ENCODE measurements at places on chromosomes 7 and 10.

- DNase-seq, result no peak
Observed at GRCh38 chr10:351770-352334, 216.6 kb downstream of the ZMYND11 start.

GRCh38 chr10:79444199-79445119, 965 bp downstream of the ZCCHC24 start:
- DNase-seq, result peak; percentile 75

GRCh38 chr10:3828404-3829155, 43.6 kb upstream of the KLF6 start:
- DNase-seq, result peak; percentile 83

- DNase-seq, result peak; percentile 1
Observed at GRCh38 chr10:115572740-115573455, 479.7 kb downstream of the ATRNL1 start.

DNA sequence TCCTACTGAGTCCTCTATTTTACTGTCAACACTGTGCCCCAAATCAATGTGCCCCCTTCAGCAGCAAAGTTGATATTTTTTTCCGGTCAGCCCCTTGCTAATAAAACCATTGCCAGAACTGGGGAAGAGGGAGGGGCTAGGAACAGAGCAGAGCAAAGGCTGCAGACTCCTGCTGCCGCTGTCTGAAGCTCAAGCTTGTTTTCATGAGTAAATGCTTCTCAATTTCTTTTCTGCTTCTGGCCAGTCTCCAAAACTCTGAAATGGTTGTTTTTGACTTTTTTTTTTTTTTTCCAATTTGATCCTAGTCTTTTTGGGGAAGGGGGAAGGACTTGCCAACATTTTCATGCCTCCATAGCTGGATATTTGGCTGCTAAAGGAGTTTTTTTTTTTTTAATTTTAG, 26.7 kb upstream of the PROSER2 start:
- no peak for DNase-seq

GRCh38 chr7:81031243-81031642, 112.4 kb upstream of the SEMA3C start:
- peak; percentile 6 for DNase-seq

DNA sequence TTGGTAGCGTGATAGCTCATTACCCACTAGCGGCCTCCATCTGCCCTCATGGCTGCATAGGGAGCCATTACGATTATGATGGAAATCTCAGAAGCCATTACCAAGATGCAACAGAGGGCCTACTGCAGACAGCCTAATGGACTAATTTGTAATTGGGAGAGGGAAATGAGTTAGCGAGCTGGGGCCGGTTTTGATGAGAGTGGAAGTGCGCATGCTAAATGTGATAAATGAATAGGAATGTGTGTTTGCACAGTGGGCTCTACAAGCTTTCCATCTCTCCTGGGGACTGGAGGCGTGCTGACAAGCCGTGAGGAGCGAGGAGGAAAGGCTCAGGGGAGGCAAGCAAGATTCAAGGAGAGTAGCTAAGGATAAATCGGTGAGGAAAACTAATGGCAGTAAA, 644.5 kb upstream of the GALNT17 start:
- DNase-seq, result no peak

DNA sequence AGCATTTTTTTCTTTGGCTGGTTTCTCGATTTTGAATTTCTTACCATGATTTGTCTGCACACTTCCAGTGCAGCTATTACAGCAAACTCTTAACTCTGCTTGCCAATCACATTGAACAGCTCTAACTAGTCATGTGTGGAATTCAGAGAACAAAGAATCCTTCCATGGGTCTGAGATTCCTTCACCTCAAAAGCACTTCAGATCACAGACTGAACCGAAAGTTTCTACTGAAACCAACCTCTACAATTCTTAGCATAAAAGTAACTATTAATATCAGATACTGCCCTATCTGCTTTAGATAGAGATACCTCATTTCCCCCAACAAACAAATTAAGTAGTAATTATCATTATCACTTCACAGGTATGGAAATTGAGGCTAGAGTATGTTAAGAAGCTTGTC, 56.5 kb upstream of the SP4 start:
- DNase-seq, result no peak

DNA sequence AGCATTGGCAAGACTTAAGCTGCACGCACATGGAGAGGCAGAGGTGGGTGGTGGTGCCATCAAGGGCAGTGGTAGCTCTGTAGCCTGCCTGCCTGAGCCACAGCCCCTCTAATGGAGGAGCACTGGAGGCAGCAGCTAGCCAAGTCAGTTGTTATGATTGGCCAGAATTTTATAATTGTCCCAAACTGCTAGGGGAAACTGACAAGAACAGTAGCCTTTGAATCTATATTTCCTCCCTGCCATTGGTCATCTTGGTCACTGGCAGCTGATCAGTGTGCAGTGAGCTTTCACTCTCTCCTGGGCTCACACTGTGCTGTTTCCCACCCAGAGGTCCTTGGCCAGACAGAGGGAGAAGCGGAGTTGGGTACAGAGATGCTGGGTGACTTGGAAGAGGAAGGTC, 9.6 kb upstream of the ZNF783 start:
- DNase-seq, result no peak

DNA sequence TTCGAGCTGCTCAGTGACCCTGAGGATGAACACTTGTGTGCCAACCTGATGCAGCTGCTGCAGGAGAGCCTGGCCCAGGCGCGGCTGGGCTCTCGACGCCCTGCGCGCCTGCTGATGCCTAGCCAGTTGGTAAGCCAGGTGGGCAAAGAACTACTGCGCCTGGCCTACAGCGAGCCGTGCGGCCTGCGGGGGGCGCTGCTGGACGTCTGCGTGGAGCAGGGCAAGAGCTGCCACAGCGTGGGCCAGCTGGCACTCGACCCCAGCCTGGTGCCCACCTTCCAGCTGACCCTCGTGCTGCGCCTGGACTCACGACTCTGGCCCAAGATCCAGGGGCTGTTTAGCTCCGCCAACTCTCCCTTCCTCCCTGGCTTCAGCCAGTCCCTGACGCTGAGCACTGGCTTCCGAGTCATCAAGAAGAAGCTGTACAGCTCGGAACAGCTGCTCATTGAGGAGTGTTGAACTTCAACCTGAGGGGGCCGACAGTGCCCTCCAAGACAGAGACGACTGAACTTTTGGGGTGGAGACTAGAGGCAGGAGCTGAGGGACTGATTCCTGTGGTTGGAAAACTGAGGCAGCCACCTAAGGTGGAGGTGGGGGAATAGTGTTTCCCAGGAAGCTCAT, 1.1 kb downstream of the DDIT4 start:
- peak; percentile 56 for DNase-seq

DNA sequence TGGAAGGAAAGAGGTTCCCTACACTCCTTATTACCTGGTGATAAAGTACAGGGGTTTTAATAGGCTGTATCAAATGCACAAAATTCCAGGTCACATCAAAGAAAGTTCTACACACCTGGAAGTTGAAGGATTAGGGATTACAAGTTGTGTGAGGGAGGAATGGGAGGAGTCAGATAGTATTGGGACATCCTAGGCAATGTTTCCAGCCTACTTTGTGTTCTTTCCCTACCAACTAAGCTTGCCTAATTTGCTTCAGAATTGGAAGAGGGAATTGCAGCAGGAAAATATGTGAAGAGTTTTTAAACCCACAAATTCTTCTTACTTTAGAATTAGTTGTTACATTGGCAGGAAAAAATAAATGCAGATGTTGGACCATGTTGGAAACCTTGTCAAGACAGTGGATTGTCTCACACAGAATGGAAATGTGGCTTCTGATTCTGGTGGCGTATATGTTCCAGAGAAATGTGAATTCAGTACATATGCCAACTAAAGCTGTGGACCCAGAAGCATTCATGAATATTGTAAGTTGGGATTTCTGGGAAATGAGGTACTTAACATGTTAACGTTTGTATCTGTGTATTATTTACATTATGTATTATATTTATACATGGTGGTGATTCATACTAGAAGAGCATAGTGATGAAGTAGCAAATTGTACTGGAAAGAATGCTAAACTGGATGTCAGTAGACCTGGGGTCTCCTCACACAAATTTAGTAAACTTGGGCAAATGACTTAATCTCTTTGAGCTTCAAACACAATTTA, at the start of gene LIPM:
TSS of gene LIPM (plus strand) at position 208 of the 763 bp plus-strand sequence. CDS start at position 375, 167 bp downstream.
- no peak for DNase-seq

DNA sequence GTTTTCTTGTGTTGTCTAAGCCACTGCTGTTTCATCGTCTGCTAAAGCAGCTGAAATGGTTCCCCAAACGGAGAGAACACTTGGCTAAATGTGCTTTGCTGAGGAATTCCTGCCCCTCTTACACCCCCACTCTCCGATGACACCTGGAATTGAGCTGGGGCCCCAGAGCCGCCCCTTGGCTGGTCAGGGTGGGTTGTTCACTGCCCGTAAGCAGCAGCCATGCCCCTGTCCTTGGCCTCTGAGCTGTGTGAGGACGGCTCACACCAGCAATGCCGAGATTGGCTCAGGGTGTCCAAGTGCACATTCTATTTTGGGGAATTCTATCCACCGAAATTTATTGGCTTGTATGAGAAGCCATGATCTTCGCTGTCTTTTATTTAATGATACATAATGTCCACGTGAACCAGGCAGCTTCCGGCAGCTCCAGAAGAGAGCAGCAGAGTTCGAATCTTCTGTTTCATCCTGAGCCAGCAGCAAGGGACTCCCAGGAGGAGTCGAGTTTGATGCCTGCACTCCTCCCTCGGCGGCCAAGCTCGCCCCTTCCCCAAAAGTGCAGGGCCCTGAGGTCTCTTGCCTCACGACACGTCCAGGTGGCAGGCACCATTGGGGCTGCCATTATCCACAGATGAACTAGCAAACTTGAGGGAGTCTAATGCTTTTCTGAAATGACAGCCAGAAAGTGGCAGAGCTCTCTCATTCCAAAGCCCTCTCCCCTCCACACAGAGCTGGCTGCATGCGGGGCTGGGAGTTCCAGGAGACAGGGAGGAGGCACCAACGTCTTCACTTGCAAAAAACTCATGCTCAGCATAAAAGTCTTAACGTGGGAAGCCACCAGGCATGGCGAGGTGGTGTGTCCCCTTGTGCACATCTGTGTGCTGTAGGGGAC, 114.0 kb downstream of the WDR37 start:
- DNase-seq, result no peak
